Pulmonary artery endothelial cell (primary cell): ENCODE measurements at places on chromosomes 1 and 21.

DNA sequence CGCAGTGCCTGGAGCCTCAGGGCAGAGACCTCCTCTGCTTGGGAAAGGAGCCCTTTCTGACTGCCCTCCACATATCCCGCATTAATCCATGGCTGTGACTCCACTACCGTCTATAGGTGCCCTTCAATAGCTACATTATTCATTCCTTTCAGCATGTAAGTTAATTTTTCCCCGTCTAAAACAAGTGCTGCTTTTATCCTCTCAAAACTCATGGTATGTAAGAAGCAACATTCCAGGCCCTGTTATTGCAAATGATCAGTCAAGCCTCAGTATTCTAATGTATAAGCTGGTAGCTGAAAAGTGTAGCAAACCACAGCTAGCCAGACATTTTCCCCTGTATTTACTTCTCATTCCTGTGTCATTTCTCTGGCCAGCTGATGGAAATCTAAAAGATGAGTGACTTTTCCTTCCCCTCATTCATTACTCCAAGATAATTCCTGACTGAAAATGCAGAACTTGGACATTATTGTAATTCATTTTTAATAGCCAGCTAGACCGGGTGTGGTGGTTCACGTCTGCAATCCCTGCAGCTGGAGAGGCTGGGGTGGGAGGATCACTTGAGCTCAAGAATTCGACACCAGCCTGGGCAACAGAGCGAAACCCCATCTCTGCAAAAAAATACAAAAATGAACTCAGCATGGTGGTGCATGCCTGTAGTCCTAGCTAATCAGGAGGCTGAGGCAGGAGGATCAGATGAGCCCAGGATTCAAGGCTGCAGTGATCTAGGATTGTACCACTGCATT is 88.5 kb upstream of the SOD1 start:
- DNase-seq = no peak

GRCh38 chr1:244665771-244666217 is 12.9 kb downstream of the DESI2 start:
- DNase-seq = no peak

GRCh38 chr21:26833460-26833939 is 11.7 kb downstream of the ADAMTS1 start:
- DNase-seq = no peak

DNA sequence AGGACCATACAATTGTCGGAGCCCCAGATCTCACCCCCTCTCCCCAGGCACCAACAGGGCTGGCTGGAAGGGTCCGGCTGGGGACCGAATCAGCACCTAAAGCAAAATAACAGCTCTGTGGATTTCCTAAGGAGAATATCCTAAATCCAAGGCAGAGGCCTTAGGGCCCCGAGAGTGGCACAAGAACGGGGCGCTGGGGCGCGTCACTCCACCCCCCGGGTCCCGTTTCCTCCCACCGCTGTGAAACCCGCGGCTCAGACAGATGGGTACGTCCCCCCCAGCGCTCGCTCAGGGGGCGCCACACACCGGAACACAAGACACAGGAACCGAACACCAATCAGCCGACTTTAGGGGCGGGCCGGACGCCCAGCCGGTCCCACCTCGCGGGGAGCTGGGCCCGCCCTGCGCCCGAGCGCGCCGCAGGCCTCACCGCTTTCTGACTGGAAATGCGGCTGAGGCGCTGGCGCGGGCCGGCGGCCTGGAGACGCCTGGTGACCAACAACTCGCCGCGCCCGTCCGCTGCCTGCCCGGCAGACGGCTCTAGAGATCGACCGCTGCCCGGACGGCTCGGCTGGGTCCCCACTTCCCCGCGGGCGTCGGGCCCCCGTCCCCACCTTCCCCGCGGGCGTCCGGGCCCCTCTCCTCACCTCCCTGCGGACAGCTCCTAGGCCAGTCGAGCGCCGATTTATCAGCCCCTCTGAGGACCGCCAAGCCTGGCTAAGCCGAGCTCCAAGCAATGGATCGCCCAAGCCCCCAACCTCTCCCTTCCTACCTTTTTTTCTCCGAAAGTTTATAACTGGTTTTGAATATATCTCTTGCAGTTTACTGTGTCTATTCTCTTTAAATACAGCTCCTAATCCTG is at the start of gene HFM1:
TSS of gene HFM1 (minus strand) at position 687 of the 862 bp plus-strand sequence. CDS start 3,755 bp downstream, outside the sequence.
- DNase-seq = no peak
